ENCODE measurements at places on chromosomes 3 and 15.

GRCh38 chr3:99012051-99012450, 110.6 kb upstream of the DCBLD2 start:
- peak; percentile 42 for DNase-seq

- peak; percentile 19 for DNase-seq
These were observed 33.5 kb downstream of the ALS2CL start for GRCh38 chr3:46660003-46660402.

DNA sequence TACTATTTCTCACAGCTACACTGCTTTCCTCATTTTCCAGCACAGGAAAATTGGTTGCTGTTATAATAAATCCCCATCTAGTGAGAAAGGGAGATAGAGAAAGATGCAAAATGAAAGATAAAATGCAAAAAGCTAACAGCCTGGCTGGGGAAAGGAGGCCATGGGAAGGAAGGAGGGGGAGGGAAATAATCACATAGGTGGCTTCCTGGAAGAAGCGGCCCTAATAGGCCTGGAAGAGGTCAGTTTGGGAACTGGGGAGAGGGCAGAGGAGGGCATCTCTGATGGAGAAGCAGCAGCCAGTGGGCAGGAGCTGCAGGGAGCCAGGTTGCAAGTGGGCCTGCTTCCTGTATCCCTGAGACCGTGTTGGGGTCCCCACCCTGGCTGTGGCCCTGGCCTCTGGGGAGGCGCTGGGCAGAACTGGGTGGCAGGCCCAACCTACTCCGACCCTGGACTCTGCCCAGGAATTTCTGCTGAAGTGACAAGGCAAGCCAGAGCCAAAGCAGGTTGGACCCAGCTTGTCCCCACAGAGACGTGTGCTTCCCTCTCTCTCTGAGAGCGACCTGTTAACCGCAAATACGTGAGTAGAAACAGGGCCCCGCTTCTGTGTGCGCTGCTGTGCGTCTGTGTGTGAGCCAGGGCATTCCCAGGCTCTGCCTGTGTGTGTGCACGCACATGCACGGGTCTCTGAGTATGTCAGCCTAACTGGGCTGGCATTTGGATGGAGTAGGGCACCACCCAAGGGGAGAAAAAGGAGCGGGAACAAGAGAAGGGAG, 1.9 kb downstream of the SLC28A1 start:
- DNase-seq, result no peak

DNA sequence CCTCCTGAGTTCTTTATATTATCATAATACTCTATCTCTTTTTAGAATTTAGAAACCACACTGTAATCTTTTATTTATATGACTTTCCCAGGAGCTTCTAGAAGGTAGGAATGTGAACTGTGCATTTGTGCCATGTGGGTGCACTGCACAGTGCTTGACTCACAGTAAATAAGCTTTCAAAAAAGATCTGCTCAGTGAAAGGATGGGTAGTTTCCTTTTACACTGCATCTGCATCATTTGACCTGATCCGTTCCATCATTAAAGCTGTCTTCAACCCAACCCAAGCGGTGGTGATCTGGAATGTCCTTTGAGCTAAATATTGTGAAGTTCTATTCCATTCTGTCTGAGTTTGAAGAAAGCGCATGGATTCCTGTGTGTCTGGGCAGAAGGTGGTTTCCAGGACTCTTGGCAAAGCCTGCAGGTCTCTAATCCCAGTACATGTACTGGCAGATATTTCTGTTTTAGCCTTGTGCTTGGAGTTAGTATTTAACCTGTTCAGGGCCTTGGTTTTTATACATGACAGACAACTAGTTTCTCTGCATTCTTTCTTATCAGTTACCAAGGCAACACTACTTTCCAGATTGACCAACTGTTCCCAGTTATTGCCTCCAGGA, 96.7 kb downstream of the DHX30 start:
- DNase-seq, result no peak

- no peak for DNase-seq
These were observed 51.8 kb upstream of the CLRN1 start for GRCh38 chr3:151024339-151024738.

DNA sequence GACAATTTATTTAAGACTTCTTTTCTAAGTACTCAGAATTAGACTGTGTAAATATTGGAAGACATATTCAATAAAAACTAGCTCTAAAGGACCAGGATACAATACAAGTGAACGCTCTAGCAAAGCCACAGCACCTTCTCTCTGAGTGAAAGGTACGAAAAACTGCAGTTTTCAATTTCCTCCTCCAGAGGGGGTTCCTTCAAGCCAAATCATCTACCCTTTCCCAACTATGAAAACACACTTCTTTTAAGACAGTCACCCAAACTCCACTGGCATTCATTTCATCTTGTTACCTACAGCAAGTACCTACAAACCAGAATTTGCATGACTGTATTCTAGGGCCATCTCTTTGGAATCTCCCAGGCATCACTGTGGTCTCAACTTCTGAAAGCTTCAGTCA, 165.8 kb downstream of the ERC2 start:
- no peak for DNase-seq

DNA sequence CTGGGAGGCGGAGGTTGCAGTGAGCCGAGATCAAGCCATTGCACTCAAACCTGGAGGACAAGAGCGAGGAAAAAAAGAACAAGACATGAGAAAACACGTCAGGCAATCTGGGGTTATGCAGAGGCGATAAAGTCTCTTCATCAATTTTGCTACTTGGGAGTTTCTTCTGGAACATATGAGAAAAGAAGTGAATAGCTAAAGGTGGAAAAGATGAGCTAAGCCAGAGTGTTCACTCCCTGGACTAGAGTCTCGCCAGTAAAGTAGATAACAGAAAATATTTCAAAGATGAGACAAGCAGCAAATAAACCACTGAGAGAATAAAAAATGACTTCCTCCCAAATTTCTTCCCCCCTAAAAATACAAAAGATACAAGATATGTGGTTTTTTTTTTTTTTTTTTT, 188.4 kb upstream of the HES1 start:
- DNase-seq, result no peak

GRCh38 chr3:194871143-194871863, 185.6 kb downstream of the FAM43A start:
- peak; percentile 75 for DNase-seq

GRCh38 chr3:157671656-157672055, 168.4 kb upstream of the VEPH1 start:
- no peak for DNase-seq

DNA sequence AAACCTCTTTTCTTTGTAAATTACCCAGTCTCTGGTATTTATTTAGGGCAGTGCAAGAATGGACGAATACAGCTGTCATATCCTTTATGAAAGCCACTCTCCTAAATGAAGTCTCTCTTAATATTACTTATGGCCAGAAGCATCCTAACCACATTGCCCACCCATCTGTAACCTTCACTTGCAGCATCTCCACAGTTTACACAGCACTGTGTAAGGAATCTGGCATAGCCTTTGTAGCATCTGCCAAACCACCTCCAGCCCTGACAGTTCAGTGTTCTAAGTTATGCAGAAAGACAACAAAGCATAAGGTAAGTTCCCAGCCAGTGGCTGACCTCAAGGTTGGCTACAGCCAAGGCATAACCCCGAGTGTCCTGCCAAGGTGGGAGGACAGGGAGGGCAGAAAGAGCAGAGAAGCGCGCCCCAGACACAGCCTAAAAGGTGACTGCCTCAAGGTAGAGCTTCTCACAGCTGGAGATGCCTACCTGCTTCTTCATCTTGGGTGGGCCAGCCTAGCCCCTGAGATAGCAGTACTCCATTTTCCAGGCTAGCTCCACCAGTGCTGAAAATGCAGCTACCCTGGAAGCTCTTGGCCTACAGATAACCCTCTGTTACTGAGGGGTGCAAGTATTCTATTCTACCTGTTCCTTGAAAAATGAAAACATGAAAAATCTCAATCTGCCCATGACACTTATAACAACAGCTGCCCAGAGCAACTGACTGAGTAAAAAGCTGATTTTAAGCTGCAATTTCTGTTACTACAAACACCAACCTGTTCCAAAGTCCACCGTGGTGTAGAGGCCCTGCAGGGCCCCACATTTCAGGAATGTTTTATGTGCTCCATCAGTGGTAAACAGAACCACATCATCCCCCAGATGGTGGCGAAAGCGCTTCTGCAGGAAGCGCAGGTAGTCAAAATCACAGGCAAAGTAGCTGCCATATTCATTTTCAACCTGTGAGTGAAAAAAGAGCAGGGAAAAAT, 39.3 kb downstream of the GLB1 start:
- no peak for DNase-seq

DNA sequence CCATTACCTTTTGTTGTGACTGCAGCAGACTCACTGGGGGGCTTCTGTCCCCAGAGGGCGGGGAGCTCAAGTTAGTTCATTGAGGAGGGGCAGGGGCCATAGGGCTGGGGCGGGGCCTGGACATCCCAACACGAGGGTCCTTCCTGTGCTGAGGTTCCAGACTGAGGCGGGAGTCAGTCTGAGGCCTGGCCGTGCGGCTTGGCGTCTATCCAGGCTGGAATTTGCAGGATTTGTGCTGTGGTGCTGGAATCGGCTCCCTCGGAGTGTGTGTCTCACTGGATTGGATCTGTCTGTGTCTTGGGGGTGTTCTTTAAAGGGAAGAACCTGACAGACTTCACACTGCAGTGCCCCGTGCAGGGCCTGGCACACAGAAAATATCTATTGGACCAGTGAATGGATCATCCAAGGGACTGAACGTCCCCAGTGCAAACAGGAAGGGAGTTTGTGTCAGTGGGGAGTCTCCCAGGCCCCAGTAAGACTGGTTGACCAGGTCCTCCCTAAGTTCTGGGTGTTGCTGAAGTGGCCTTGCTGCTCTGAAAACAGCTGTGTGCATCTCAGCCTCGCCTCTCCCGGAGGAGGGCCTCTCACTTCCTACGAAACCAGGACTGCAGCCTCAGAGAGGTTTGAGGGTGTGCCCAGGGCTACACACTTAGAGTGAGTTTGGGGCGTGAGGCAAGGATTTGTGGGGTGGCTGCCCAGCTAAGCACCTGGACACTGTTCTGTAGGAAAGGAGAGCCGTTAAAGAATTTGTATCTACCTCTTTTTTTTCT, 26.1 kb downstream of the GOLGA6L2 start:
- DNase-seq, result no peak

GRCh38 chr3:105315815-105316214, 50.9 kb upstream of the ALCAM start:
- no peak for DNase-seq

DNA sequence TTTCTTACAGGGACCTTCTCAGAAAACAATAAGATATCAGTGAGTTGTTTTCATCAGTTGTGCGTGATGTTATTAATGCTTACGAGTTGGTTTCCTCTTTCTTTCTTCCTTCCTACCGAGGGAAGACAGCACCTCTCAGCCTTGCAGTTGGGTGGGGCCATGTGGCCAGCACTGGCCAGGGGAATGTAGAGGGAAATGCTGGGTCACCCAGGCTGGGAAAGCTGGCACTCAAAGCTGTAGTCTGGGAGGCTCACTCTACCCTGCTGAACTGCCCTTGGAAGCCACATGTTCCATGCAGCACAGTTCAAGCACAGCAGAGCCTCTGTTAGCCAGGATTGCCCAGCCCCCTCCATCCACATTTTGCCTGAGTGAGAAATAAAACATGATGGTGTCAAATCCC, 10.1 kb upstream of the CHCHD6 start:
- no peak for DNase-seq

GRCh38 chr3:179713643-179714090, 60.8 kb downstream of the USP13 start:
- peak; percentile 95 for DNase-seq

DNA sequence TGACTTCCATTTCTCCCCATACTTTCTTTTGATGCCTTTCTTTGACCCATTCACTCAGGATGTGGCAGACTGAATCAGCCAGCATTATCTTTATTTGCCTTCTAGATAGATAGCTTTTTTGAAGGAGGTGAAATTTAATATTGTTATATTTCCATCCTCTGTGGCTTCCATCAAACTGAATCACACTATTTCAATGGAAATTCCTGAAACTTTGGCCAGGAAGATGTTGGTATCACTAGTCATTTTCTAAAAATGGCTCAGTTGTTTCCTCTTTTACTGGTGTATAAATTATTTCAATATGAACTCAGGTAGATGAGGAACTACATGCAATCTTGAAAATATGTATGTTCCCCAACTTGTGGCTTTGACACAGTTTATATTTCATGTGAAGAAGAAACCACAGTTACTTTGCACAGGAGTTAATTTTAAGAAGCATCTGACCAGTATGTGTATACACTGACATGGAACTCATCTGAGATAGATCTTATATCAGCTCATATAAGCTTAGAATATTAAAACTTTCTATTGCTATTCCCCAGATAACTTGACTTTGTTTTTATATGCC, 248.3 kb downstream of the CGGBP1 start:
- no peak for DNase-seq

DNA sequence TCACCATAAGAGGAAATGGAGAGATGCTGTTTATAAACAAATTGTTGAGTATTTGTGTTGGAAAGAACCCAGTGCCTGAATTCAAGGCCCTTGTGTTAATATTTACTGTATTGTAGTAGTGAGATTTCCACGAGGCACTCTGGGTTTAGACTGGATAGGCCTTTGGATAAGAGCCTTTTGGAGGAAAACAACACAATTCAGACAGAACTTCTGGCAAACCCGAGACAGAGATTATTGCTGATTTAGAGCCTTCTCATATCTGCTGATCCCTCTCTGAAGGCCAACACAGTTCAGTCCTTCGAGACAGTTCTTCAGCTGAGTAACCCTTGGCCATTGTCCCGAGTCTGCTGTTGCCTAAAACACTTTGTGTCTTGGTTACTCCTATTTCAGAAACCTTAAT, 55.7 kb downstream of the LMCD1 start:
- DNase-seq, result peak; percentile 30

GRCh38 chr3:61570813-61571212, 9.4 kb downstream of the PTPRG start:
- DNase-seq, result no peak

DNA sequence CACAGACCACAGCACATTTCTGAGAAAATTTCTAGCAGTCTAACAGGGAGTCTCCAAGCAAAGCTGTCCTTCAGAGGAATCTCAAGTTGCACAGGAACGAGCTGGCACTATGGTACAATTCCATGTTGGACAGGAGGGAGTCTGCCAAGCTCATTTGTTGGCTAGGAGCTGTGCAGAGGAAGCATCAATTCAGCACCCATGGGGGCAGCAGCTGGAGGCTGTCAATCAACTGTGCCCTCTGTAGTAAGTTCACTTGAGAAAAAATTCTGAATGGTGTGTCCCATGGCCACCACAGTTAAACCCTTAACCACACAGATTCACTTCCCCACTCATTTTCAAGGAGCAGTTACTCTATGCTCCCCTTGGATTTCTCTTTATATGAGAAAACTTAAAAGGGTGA, 298.5 kb upstream of the PPP2R3A start:
- DNase-seq, result no peak

GRCh38 chr3:187136936-187137335, 2.4 kb downstream of the RPL39L start:
- DNase-seq, result no peak

DNA sequence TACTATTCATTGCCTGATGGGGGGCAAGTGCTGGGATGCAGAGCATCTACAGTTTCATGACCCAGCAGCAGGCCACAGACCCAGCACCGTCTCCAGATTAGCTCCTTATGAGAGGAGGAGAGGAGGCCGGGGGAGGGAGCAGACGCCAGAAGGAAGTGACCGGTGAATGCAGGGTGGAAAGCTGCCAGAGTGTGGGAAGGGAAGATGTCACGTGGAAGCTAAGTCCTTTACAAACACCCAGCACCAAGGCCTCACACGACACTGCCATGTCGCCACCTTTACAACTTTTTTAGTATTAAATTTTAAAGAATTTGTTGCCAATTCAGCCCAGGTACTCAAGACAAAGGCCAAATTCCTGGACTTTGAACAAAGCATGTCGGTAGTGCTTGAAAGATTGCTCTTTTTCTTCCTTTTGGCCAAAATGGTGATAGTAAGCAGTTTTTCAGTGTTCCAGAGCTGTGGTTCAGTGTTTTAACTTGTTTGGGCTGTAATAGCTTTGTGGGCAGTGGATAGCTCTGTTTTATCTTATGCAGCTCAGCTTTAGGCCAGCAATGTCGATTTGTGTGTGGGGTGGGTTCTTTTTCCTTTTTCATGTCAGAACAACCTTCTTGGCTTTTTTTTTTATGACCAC, 58.2 kb downstream of the ZBTB38 start:
- peak; percentile 60 for DNase-seq
